AG09309 (cell line): ENCODE measurements at places on chromosomes 3 and 15.

GRCh38 chr3:53151870-53152660, 8.9 kb upstream of the PRKCD start:
- no peak for DNase-seq

DNA sequence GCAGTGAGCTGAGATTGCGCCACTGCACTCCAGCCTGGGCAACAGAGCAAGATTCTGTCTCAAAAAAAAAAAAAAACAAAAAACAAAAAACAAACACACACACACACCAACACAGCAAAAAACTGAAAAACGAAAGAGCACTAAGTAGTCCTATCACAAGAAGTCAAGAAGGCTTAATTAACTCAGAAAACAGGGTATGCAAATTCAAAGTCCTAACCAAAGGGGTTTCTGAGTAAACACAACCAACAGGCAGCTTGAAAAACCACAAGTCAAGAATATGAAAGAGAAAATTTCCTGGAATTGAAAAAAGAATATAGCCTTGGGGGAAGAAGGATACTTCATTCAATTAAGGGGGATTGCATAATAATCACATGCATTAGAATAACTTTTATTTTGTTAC, 37.7 kb upstream of the PARP14 start:
- DNase-seq = no peak

GRCh38 chr3:153840487-153840886, 280.7 kb upstream of the ARHGEF26 start:
- no peak for DNase-seq

- DNase-seq = no peak
Measured at GRCh38 chr3:188542196-188542595, 388.2 kb downstream of the LPP start.

GRCh38 chr15:56185980-56186379, 57.7 kb downstream of the RFX7 start:
- no peak for DNase-seq

DNA sequence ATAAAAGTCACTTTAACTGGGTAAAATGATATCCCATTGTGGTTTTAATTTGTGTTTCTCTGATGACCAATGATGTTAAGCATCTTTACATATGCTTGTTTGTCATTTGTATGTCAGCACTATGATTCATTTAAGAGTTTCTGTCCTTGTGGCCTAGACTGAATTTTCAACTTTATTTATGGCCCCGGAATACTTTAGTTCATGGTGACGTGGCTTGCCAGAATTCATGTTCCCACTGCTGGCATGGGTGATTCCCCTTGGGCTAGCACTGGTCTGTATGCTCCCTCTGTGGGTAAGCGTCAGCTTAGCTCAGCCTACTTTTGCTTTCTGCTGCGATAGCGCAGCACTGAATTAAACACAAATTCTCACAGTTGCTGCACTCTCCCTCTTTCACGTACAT, 436.3 kb upstream of the SGO1 start:
- DNase-seq = peak; percentile 97

DNA sequence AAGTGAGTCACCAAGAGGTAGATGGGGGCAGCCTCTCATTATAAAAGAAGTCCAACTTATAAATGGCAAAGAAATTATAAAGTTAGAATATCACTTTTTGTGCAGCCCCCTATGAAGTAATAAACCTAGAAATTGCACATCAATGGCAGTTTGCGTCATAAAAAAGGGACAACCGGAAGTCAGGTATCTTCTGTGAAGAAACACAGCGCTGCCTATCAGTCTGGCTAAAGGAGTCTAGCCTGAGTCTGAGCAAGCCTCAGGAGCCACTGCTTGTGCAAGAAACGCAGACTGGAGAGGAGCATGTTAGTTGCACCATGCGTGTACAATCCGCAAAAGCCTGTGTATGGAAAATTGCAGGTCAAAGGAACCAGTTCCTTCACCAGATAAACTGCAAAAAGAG, 178.4 kb downstream of the ARRDC4 start:
- DNase-seq = no peak

DNA sequence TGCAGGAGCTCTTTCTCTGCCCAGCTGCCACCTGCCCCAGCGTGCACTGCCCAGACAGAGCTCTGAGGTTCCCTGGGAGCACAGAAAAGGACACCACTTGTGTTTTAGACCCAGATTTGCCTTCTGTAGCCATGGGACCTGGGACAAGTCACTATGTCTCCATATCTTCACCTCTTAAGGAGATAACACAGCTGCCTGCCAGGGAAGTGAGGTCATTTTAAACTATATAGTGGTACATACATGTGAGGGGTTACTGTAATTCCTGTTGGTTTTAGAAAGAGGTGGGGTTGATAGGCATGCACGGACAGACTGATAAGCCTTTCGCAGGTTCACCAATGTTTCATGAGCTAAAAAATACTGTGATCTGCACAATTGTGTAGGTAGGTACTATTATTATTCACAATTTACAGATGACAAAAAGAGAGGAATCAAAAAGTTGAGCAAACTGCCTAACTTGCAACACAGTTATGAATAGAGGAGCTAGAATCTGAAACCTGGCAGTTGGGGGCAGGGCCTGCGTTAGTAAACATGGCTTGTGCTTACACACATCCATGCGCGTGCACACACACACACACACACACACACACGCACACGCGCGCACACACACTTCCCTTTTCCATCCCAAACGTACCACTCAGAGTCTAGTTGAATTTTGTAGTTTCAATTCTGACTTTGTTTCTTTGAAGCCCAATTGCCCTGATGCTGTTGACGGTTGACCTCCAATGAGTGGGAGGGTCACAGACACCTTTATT, 193.6 kb downstream of the FAM43A start:
- no peak for DNase-seq

DNA sequence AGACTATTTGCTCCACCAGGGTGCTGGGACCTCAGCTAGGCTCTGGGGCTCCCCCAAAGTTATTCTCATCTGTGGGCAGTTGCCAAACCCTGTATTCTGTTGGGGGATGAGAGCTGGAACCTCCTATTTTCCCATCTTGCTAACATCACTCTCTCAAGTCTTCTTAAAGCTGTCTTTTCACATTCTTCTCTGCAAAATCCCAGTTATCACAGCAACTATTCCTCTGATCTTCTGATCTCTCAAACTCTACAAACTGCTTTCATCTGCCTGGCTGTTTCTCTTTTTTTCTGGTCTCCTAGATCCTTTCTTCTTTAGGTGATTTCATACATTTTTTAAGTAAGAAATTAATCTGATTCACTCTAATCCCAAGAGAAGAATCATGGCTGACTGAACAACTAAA, 10.7 kb upstream of the ADAMTSL3 start:
- DNase-seq = no peak

DNA sequence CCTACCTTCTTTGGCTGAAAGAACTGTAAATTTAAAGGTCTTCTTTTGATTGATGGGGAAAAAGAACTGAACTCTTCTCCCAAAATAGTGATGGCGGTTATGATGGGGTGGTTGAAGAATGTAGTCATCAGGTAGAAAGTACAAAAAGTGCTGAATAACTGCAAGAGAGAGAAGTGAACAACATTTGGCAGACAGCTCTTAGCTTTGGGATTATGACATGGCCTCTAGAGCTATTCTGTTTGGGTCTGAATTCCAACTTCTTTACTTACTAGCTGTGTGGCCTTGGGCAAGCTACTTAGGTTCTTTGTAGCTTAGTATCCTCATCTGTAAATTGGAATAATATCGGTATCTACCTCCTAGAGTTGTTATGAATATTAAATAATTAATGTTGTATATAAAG, 91.7 kb downstream of the SPRED1 start:
- no peak for DNase-seq

- no peak for DNase-seq
Measured at GRCh38 chr3:131328721-131329120, 52.9 kb upstream of the NUDT16 start.
